HFF-Myc (cell line): ENCODE measurements at places on chromosomes 7 and 10.
A peak's percentile ranks its signal among the peaks of the same experiment; 100 is the strongest.

DNA sequence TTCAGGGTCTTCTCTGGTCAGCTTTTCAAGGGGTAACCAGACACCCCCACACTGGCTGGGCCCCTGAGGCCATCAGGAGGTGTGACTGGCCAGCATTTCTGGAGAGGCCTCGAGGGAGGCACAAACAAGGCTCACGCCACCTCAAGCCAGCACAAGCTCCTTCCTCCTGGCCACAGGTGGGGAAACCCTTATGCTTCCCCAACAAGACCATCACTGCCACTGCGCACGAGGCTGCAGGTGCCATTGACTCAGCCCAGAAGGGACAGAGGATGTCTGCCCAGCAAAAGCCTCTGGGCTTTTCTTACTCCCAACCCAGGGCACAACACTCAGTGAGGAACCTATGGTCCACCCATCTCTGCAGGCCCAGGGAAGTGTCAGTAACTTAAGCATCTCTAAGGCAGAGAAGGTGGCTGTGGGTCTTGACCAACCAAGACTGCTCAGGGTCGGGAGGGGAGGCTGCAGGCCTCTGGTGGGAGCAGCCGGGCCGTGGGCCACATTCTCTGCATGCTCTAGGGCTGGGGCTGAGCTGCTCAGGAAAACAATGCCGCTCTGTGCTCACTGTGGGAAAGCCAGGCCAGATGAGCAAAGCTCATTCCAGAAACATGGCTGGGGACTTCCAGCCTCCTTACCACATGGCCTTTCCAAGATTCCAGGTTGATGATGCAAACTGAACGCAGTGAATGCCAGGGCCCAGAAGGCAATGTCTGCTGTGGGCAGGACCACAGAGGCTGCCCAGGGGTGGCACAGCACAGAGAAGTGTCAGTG is 24.2 kb upstream of the RASSF4 start:
- DNase-seq, result no peak

DNA sequence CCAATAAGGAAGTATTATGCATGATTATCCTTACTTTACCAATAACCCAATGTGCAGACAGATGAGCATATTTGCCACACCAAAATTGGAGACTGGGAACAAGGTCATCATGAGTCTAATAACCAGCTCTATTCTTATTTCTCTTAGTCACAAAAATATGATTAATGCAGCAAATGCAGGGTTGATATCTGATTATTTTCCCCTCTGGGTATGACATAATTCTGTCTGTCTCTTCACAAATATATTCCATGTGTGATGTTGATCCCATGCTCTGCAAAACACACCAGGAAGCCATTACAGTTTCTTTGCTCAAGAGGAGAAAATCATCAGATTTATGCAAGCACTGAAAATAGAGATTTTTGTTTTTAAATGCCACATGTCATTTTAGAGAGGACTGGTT is 196.5 kb upstream of the DGKB start:
- no peak for DNase-seq

DNA sequence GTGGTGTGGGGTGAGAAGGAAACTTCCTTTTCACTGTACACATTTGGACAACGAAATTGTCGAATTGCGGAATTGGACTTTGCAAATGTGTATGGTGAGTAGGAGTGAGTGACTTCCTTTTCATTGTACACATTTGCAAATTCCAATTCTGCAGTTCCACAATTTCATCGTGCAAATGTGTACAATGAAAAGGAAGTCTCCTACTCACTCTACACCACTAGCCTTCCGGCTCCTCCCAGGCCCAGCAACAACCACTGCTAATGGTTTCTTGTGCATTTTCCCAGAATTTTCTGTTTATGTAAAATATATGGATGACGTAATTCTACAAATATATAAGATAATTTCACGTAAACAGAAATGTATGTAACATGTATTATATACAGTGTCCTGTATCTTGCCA is 118.5 kb downstream of the ARL4A start:
- no peak for DNase-seq

GRCh38 chr7:139871331-139871730 is 42.3 kb downstream of the TBXAS1 start:
- DNase-seq, result peak; percentile 66

- DNase-seq, result no peak
These were observed 218.4 kb downstream of the ADAM12 start for GRCh38 chr10:126169899-126170298.

- no peak for DNase-seq
These were observed 36.1 kb downstream of the AGMO start for GRCh38 chr7:15525652-15526263.

- no peak for DNase-seq
These were observed 265.9 kb upstream of the MKLN1 start for GRCh38 chr7:131061818-131062217.

GRCh38 chr10:100741378-100742075 is 3.9 kb upstream of the PAX2 start:
- no peak for DNase-seq

DNA sequence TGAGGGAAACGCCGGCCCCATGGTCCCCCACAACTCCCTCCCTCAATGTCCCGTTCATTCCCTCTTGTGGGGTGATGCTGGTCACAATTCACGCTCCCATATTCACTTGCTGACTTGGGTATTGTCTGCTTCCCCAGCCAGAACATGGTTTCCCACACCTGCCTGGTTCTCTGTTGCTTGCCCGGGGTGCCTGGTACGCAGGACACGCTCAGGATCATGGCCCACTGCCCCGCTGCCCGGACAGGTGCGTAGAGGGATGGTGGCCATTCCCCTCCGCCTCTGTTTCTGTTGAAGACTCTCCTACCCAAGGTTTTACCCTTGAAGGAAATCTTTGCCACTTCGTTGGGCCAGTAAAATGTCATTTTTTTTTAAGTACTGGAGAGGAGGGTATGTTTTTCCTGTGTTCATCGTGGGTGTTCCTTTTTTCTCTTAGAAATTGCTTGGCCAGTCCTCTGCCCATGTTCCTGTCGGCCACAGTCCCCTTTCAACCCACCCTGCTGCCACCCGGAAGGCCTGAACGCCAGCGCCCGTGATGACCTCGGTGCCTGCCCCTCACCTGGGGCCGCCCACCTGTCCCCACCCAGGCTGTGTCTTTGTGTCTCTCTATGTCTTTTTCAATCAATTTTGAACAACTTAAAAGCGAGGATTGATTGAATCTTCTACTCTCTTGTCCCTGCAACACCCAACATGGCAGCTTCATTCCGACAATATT is 38.2 kb downstream of the FOXL3 start:
- no peak for DNase-seq

- no peak for DNase-seq
These were observed 91.8 kb downstream of the LARP4B start for GRCh38 chr10:839550-840205.

DNA sequence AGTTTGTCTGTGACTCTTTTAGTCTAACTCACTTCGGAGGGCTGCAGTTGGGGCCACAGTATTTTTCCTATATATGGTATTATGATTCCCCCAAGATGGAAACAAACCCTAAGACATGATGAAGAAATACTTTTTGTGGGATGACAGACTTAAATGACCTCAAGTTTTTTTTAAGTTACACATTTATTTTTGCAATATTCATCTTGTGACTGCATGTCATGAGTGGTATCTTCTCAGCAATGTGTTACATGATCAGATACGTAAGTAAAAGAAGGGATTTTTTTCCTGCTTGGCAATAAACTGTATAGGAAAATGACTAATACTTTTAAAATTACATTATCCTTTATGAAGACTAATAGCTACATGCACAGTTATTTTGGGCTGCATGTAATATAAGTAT is 57.8 kb downstream of the OR13A1 start:
- no peak for DNase-seq

DNA sequence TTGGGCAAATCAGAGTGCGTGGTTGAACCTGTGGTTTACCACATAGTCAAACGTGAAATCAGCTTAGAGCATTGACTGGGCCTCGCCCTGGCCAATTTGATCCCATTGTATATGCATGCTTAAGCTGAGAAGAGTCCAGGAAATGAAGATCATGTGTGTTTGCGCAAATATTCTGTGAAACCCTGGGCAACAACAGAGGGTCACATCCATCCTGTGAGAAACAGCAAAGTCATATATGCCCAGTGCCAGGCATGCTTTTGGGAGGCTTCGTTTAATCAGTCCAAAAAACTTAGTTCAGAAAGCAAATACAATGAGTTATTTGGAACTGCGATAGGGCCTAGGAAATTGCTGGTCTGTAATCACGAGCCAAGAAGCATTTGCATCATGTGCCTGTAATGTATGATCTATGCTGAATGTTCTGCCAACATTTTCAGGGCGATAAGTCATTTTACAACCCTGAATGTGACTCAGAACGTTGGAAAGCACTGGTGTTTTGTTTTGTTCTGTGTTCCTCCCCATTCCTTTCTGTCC is 412.1 kb upstream of the CELF2 start:
- DNase-seq, result peak; percentile 9

GRCh38 chr7:103336761-103337160 is 7.8 kb downstream of the DNAJC2 start:
- DNase-seq, result no peak

DNA sequence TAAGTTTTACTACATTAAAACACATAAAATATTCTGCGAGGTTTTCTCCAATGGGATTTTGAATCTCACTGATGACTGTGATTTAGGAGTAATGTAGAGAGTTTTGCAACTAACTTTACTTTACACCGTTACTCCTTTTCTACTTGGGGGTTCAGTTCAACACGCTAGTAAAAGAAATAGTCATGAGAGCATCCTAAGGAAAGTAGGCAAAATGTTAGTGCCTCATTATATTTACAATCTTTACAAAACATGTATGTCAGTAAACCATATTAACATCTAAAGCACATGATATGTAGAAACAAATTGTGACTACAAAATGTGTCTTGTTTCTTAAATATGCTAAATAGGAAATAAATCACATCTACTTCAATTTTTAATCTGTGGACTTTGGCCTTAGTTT is 6.0 kb downstream of the MEOX2 start:
- DNase-seq, result no peak

DNA sequence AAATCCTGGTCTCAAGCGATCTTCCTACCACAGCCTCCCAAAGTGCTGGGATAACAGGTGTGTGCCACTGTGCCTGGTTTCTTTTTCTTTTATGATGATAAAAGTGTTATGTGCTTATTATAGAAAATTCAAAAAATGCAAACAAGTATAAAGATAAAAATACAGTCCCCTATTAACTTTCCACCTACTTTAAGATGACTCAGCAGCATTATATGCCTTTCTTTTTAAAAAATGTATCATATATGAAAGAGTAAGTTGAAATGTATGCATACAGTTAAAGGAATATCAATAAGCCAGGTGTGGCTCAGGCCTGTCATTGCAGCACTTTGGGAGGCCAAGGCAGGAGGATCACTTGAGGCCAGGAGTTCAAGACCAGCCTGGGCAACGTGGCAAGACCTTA is 216.9 kb upstream of the GALNT17 start:
- DNase-seq, result no peak

- no peak for DNase-seq
These were observed 7.5 kb upstream of the JAKMIP3 start for GRCh38 chr10:132058111-132058745.
